ENCODE measurements at places on chromosomes 5 and 9.

- no peak for DNase-seq
These were observed 16.2 kb downstream of the MTX3 start for GRCh38 chr5:79974886-79975285.

- DNase-seq: no peak
These were observed 178.1 kb downstream of the SGCD start for GRCh38 chr5:156505101-156505500.

GRCh38 chr5:502325-503079, 21.7 kb downstream of the SLC9A3 start:
- DNase-seq: no peak

- peak; percentile 70 for DNase-seq
These were observed 21.3 kb upstream of the ZNF782 start for GRCh38 chr9:96875461-96876142.

DNA sequence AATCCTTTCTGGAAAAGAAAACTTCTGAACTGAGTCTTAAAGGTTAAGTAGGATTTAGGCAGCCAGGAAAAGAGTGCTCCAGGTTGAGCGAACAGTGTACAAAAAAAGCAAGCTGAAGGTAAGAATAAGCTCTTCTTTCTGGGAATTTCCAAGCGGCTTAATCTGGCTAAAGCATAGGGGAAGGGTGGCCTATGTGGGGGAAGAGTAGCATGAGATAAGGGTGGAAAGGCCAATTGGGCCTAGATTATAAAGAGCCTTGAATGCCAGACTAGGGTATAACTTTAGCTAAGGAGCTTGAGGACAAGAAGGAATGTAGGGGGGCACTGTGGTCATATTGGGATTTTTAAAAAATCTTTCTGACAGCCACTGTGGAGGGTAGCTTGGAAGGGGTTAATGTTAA, 37.3 kb upstream of the NR5A1 start:
- no peak for DNase-seq

DNA sequence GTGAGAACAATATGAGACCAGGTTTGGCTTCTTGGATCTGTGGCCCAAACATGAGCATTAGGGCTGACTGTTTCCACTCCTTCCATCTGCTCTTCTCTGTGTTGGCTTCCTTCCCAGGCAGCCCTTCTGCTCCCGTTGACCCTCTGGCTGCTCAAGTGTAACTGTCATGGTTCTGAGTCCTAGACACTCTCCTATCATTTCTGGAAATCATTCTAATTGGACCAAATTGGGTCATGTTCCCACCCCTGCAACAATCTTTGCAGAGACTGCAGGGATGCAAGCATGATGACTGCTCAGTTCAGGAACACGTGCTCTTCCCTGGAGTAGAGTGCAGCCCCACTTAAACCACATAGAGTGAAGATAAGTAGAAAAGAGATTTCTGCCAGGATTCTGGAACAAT, 741.4 kb downstream of the TAF11L14 start:
- DNase-seq: no peak

DNA sequence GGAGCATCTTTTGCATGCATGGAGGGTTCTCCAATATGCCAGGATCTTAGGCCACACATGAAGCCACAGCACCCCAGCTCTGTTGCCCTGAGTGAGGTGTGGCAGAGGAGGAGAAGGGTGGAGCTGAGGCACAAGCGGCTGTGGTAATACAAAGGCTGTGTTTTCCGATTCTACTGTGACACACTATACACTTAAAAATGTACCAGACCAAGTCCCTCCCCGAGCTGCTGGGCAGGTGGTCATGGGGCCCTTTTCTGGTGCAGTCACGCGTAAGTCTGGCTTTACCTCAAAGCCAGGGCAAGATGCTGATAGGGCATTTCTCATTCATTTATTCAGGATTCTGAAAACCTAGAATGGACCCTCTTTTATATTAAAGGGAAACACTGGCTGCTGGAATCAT, 3.7 kb downstream of the ADGRV1 start:
- no peak for DNase-seq

DNA sequence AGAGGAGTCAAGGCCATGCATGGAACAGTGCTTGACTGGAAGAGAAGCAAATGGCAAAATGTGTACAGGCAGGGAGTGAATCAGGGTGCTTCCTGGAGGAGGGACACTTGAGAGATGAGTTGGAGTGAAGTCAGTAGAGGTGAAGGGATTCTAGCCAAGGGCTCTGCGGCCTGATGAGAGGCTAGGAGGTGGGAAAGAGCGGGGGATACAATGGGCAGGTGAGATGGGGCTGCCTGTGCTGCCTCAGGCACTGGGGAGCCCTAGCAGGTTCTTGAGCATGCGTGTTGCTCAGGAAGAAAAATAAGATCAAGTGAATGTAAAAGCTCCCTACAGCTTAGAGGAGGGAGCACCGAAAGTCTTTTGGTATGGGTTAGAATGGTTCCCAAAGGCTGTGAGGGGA, 22.3 kb downstream of the ERGIC1 start:
- no peak for DNase-seq

GRCh38 chr9:101764472-101764871, 26.0 kb upstream of the GRIN3A start:
- DNase-seq: no peak

Measured in large intestine (tissue), 12 donors.